ENCODE measurements at places on chromosomes 5 and 9.

DNA sequence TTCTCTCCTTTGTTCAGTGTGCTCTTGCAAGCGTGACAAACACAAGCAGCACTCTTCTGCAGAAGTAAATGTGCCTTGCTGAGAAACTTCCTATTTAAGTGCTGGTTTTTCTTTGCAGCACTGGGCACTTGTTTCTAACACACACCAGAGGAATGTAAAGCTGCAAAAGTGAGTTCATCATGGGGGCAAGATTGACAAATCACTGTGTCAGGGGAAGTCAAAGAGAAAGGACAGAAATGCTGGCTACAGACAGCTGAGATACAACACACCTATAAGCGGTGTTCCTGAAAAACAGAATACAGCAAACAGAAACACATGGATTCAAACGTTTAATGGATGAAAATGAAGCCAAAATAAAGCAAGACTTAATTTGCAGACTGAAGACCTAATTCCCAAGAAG is 19.6 kb downstream of the ROR2 start:
- no peak for DNase-seq

DNA sequence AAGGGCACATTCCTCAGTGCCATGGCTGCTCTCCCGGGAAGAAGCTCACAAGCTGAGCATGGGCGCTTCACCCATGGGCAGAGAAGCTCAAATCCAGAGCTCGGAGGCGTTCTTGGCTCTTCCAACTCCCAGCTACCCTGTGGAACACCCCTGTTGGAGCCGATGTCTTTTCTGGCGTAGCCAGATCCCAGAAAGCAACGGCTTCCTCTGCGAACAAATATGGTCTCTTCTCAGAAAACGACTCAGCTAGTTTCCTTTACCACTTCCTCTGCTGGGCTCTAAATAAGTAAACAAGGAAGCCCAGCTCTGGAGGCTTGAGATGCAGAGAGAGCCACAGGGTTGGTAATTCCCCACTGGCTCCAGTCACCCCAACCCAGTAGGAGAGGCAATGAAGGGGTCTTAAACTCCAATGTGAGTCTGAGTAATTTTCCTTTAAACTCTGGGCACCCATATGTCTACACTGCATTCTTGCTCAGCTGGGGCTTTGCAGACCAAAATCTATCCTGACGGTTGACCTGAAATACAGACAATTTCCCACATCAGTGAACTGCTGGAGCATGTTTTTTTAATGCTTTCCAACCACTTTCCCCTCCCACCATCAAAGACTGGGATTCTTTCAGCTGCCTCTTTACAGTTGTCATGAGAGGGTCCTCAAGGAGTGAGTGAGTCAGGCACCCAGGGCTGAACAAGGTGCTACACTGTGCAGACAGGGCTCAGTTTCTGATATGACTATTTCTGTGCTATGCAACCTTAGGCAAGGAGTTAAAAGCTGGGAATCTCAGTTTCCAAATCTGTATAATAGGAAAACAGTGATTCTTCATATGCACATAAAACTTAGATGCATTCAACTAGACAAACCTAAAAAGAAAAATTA is at the start of gene LCP2:
TSS of gene LCP2 (minus strand) at position 189 of the 874 bp plus-strand sequence. CDS start at position 23, 166 bp downstream.
- DNase-seq, result no peak

DNA sequence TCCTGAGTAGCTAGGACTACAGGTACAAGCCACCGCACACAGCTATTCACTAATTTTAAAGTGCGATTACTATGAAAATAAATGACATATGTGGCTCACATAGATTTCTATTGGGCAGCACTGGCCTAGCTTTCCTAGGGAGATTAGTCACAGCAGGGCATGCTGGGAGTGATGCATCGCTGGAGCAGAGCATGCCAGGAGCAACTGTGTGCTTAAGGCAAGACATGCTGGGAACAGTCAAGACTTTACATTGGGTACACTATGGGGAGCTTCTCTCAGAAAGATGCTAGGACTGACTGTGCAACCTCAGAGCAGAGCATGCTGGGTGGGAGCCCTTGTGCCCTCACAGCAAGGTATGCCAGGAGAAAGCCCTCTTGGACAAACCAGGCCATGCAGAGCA is 9.3 kb downstream of the ST6GALNAC6 start:
- no peak for DNase-seq

DNA sequence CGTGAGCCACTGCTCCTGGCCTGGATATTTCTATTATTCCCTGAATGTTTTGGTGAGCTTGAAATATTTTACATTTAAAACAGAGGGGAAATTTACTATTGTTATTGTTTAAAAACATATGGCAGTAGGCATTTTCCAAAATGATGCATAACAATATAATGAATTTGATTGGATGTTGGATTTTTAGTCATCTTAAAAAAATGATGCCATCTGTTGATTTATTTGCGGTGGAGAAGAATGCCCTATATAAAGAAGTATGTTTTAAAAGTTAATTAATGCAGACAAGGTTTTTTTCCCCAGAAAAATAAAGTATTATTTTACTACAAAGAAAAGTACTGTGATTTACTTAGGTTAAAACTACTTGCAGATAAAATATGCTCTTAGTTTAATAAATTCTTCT is 33.4 kb upstream of the ARRDC3 start:
- DNase-seq, result no peak

DNA sequence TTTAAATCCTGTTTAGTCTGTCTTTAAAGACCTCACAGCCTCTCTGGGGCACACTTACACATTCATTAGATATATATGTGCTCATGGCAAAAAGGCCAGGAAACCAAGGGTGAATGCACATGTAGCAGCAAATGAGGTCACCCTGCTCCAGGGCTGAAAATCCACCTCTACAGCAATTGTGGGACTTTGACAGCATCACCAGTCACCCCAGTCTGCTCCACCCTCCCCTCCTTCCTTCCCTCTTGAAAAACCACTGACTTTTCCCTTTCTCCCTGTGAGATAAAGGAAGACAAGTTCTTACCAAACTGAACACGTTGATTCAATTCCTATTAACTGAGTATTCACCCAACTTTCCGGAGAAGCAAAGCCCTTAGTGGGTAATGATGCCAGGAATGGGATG is 15.2 kb upstream of the SH3RF2 start:
- no peak for DNase-seq

- no peak for DNase-seq
Observed at GRCh38 chr9:94778013-94778412, 51.5 kb downstream of the AOPEP start.

GRCh38 chr5:116454417-116454927 is 120.2 kb downstream of the SEMA6A start:
- DNase-seq, result no peak

DNA sequence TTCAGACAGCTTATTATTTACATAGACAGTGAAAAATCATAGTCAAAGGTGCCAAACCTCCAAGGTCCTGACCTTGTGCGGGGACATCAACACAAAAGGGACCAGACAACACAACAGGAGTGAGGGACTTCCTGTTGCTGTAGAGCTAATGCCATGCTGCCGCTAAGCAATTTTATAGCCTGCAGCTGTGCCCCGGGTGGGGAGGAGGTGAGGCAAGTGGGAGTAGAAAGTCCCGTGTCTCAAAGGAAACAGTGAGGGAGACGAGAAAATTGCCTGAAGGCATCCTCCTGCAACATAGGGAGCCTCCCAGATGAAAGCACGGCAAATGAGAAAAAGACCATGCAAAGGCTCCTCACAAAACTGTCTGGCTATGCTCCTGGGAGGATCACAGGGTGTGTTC is 58.8 kb downstream of the CAAP1 start:
- peak; percentile 5 for DNase-seq

DNA sequence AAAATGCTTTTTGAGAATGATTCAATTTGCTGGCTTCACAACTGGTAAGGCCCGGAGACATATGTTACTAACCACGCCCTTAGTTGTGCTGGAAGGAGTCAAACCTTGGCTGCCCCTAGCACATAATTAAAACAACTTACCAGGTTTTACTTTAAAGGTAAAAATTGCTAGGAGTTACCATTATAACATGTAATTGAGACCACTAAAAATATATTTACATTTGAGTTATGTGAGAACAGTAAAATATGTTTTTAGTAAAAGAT is 435.6 kb upstream of the CDH9 start:
- DNase-seq, result no peak

DNA sequence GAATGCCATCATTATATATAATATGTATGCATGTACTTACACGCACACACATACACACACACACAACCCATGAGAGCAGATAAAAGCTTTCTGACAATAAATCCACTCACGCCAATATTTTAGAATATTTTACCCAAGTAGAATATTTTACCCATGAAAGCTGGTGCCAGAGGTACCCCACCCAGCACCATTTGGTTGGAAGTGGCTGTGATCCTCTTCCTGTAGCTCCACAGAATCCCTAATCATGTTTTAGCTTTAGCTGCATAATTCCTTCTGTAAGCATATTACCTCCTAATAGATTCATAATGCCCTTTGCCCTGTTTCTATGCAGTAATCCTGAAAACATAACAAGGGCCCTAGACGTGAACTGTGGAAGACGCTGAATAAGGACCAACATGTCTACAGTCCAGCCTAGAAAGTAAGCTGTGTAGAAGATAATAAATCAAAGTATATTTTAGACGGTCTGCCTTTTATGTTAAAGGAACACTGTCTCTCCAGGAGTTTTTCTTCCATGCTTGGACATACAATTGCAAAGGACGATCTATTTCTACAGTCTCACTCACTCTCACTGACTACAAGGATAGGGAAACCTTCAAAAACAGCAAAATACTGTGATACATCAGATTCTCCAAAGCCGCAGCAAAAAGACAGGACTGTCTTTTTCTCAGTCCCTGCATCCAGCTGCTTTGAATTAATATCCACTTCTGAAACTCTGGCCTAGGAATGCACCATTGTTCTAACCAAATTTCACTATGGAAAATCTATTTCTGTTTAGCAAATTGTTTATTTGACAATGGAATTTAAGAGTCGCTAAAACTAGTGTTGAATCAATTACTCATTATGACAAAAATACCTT is 98.2 kb downstream of the USP20 start:
- no peak for DNase-seq

GRCh38 chr9:117768750-117769395 is 64.7 kb downstream of the TLR4 start:
- DNase-seq, result no peak

- DNase-seq, result no peak
Observed at GRCh38 chr5:36209664-36210063, 32.1 kb downstream of the NADK2 start.

DNA sequence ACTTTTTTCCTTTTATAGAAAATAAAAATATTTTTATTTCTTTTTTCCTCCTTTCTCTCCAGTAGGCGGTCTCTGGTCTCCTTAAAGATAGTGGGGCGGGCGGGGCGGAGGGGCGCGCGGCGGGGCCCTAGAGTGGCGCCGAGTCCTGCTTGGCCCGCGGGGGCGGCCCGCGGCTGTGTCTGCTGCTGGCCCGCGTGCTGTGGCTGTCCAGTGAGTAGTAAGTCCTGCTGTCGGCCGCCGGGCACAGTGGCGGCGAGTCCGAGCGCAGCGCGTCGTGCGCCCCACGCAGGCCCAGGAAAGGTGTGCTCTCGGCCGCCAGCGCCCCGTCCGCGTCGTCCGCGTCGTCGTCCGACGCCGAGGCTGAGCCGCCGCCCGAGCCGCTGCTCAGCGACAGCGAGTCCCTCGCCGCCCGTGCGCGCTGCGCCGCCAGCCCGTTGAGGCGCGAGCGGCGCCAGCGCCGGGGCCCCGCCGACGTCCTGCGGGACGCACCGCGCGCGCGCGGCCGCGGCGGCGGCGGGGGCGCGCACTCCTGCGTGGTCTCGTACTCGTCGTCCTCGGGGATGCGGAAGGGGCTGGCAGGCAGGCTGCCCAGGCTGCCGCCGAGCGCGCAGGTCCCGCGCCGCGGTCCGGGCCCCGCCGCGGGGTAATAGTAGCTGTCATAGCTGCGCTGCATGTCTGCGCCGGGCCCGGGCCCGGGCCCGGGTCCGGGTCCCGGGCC is 52.3 kb downstream of the PSD2 start:
- DNase-seq, result peak; percentile 93

- DNase-seq, result no peak
Observed at GRCh38 chr5:107402434-107403227, 268.1 kb downstream of the EFNA5 start.

- DNase-seq, result no peak
Observed at GRCh38 chr5:159333545-159333925, 3.2 kb upstream of the IL12B start.

GRCh38 chr9:36101916-36102741 is 34.4 kb upstream of the GLIPR2 start:
- DNase-seq, result no peak

DNA sequence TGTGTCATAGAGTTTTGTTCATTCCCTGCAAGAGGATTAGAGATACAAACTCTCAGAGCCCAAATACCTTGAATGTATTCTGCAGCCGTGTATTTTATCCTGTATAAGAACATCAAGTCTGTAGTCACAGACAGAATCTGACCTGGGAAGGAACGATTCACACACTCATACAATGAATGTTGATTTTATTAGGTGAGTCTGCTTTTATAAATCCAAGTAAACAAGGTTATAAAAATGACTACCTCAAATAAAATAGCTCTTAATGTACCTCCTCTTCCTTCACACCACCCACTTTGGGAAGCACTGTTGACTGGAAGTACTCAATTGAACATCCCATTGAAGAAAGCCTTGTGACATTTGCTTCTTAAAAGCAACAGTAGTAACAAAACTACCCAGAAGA is 11.9 kb downstream of the SLC46A2 start:
- no peak for DNase-seq

GRCh38 chr5:87114631-87115030 is 153.1 kb upstream of the RASA1 start:
- no peak for DNase-seq

GRCh38 chr5:51895834-51896233 is 512.6 kb downstream of the ISL1 start:
- DNase-seq, result no peak

DNA sequence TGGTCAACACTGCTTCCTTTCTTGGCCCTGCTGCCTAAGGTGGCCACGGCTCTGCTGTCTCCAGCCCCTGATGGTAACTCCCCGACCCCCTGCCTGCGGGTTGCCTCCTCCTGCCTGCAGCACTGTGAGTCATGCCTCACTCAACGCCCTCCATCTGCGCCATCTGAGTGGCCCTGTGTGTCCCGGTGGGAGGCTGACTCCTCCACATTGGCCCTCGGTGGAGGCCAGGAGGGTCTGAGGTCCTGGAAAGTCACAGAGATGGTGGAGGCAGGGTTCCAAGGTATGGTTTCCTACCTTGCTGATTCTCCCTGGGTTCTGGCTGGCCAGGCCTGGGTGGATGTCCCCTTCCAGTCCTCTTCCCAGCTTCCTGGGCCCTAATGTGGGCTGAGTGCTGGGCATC is 64.5 kb upstream of the ADAMTS2 start:
- peak; percentile 54 for DNase-seq

- peak; percentile 48 for DNase-seq
Observed at GRCh38 chr5:132260714-132261551, 3.4 kb downstream of the PDLIM4 start.

DNA sequence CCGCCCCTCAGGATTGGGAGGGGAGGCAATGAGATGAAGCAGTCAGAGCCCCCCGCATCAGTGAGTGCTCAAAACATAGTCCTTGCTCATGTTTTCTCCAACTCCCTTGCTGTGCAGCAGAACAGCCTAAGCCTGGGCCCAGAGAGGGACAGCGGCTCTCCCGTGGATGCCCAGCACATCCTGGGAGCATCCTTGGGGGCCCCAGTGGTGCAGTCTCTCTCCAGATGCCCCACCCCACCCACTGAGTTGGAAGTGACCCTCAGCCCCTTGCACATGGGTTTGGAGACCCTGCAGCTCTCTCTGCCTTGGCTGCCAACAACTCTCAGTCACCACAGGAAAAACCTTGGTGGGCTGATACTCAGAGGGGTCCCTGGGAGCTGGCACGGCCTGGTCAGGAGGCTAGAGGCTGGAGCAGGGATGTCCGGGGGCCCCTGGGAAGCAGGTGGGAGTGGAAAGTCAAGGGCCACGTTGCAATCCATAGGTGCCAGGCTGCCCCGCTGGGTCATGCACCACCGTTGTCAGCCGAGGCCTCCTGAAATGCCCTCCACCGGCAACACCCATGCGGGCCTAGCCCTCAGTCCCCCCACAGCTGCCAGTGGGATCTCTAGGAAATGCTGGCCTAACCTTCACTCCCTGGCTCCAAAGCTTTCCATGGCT is 242.5 kb downstream of the PBX3 start:
- DNase-seq, result peak; percentile 44
